Stomach (tissue), 19 donors: ENCODE measurements at places on chromosomes 3 and 15. TPM values are rescaled to one million over a fixed set of nuclear protein-coding genes. Genes with fewer than 3 reads are reported as not detected.

LRRC31 gene
- total RNA-seq, result 35.3 TPM

GOLGA6L9 gene
- 13.6 TPM for total RNA-seq

SUMF1 gene
- 65.3 TPM for total RNA-seq

PPARG gene
- 52.5 TPM for total RNA-seq

TEX55 gene
- total RNA-seq, result not detected

CRYGS gene
- total RNA-seq, result 2.8 TPM

ZNF501 gene
- 2.8 TPM for total RNA-seq

PCSK6 gene
- total RNA-seq, result 86.2 TPM

BFSP2 gene
- total RNA-seq, result not detected

SNTN gene
- not detected for total RNA-seq

PCLAF gene
- 5.7 TPM for total RNA-seq

GP5 gene
- not detected for total RNA-seq

ZFYVE19 gene
- 18.7 TPM for total RNA-seq

LINGO1 gene
- total RNA-seq, result not detected

ANKUB1 gene
- not detected for total RNA-seq

CHRNA3 gene
- not detected for total RNA-seq
